PC-3 (cell line): ENCODE measurements at places on chromosomes 6 and 20. TPM values are rescaled to one million over a fixed set of nuclear protein-coding genes. Genes with fewer than 3 reads are reported as not detected.

SLC2A10 gene
- 9.6 and 10.8 TPM in 2 replicates for total RNA-seq

WFDC12 gene
- total RNA-seq, result not detected in 2 replicates

PARD6B gene
- 3.7 and 4.3 TPM in 2 replicates for total RNA-seq

- H3K27me3 ChIP-seq, result no peaks in the 10 kb centered on the region
- no peaks in the 10 kb centered on the region for H3K36me3 ChIP-seq
- no peak for DNase-seq
- H3K27ac ChIP-seq, result no peak overlapping the region
These were observed 189.5 kb downstream of the IBTK start for GRCh38 chr6:82057846-82058554.

GRCh38 chr6:72987301-72987700, 238.0 kb downstream of the KHDC1L start:
- H3K4me3 ChIP-seq, result no peak overlapping the region
- H3K36me3 ChIP-seq, result no peaks in the 10 kb centered on the region
- no peak overlapping the region for H3K27ac ChIP-seq
- no peak for DNase-seq
- no peaks in the 10 kb centered on the region for H3K4me1 ChIP-seq
- no peaks in the 10 kb centered on the region for H3K27me3 ChIP-seq

- DNase-seq, result no peak
- H3K27me3 ChIP-seq, result no peaks in the 10 kb centered on the region
- H3K4me1 ChIP-seq, result 0 out of 2 replicates have a peak, but pooled peaks cover 4% of the 10 kb centered on the region
- H3K36me3 ChIP-seq, result no peaks in the 10 kb centered on the region
- H3K27ac ChIP-seq, result no peak overlapping the region
These were observed 16.0 kb downstream of the MARCKS start for GRCh38 chr6:113873043-113873667.

DNA sequence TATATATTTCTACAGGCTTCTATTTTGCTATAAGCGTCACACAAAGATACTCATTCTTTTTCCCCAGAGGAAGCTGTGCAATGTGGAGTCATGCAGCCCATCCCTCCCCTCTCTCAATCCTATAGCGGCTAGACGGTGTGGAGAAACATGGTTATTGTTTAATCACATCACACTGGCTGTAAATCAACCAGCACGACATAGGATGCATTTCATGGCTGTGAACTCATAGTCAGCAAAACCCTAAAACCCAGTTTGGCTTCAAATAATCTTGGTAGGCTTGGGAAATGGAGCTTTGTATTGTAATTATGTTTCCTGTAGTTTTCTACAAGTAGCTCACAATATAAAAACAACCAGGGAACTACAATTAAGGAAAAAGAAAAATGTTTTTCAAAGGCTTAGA, 16.8 kb downstream of the FOXC1 start:
- DNase-seq, result no peak
- no peak overlapping the region for H3K27ac ChIP-seq
- H3K36me3 ChIP-seq, result no peaks in the 10 kb centered on the region

- no peaks in the 10 kb centered on the region for H3K27me3 ChIP-seq
- H3K27ac ChIP-seq, result no peak overlapping the region
- H3K4me1 ChIP-seq, result peaks cover 6% of the 10 kb centered on the region; the same call in 1 of the 2 replicates
- H3K4me3 ChIP-seq, result no peak overlapping the region
- no peaks in the 10 kb centered on the region for H3K36me3 ChIP-seq
These were observed 14.8 kb downstream of the CYP24A1 start for GRCh38 chr20:54158856-54159418.

DNA sequence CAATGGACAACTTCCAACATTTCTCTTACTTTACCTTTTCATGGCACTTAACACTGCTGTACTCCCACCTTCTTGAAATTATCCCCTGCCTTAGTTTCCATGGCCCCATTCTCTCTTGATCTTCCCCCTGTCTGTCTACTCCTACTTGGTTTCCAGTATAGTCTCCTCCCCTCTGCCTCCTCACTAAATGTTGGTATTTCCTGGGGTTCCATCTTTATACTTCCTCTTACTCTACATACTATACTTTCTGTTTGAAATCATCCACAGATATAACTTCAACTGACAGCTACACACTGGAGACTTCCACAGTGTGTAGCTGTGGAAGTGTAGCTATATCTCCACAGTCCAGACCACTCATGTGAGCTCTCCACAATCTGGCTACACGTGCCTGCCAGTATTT, 13.5 kb downstream of the ZHX3 start:
- peaks cover 4% of the 10 kb centered on the region; the same call in 1 of the 2 replicates for H3K4me1 ChIP-seq
- H3K27me3 ChIP-seq, result no peaks in the 10 kb centered on the region
- no peak overlapping the region for H3K4me3 ChIP-seq
- H3K36me3 ChIP-seq, result no peaks in the 10 kb centered on the region
- H3K27ac ChIP-seq, result no peak overlapping the region

- peak; percentile 47 for DNase-seq
- H3K4me3 ChIP-seq, result no peak overlapping the region
- H3K27me3 ChIP-seq, result no peaks in the 10 kb centered on the region
- no peaks in the 10 kb centered on the region for H3K4me1 ChIP-seq
- no peaks in the 10 kb centered on the region for H3K36me3 ChIP-seq
- H3K27ac ChIP-seq, result no peak overlapping the region
These were observed 52.4 kb downstream of the DOP1A start for GRCh38 chr6:83119742-83120300.

DNA sequence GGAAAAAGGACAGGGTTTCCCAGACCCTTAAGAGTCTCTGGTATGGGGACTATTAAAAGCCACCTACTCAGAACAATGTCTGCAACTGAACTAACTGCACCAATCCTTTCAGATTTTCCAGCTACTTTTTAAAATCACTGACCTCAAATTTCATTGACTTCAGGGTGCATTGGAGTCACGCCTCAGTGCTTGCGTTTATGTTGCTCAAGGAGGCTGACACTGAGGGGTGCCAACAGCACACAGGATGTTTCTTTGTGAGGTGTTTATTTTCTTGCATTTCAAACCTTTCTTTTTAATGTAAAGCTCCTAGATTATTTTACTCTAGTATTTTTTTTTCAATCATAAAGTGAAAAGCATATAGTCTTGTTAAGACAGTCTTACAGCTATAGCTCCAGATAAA, 402.0 kb upstream of the SLC35B3 start:
- no peak overlapping the region for H3K4me3 ChIP-seq
- no peak for DNase-seq
- no peak overlapping the region for H3K27ac ChIP-seq
- no peaks in the 10 kb centered on the region for H3K36me3 ChIP-seq
- H3K27me3 ChIP-seq, result peaks cover 71% of the 10 kb centered on the region

DNA sequence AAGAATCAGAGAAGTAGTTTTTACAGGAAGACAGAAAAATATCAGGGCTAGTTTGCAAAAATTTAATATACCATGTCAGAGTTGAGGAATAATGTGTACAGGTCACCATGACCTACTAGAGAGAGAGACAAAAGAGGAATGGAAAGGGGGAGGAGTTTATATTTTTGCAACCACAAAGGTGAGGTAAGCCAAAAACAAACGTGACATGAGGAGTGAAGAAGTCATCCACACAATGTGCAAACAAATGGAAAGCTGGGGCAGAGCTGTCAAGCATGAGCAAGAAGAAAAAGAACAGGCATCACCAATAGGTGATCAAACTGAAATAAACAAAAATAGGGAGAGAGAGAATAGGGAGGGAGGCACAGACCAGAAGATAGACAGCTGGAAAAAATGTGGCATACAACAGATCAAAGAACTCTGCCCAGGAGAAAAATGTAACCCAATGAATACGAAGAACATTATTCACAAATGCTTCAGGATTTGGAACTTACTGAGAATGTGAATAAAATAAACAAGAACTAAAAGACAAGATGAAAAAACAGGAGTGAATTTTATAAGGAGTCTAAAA, 15.5 kb downstream of the RARS2 start:
- peak; percentile 16 for DNase-seq
- H3K4me3 ChIP-seq, result no peak overlapping the region
- peaks cover 19% of the 10 kb centered on the region for H3K4me1 ChIP-seq
- no peaks in the 10 kb centered on the region for H3K27me3 ChIP-seq

DNA sequence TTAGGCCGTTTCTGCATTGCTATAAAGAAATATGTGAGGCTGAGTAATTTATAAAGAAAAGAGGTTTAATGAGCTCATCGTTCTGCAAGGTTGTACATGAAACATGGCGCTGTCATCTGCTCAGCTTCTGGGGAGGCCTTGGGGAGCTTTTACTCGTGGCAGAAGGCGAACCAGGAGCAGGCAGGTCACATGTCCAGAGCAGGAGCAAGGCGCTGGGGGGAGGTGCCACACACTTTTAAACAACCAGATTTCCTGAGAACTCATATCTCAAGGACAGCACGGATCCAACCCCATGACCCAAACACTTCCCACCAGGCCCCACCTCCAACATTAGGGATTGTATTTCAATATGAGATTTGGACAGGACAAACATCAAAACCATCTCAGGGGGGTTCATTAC, 6.4 kb upstream of the SLC13A3 start:
- no peaks in the 10 kb centered on the region for H3K36me3 ChIP-seq
- H3K4me3 ChIP-seq, result no peak overlapping the region
- H3K27ac ChIP-seq, result no peak overlapping the region
- H3K4me1 ChIP-seq, result no peaks in the 10 kb centered on the region
- no peaks in the 10 kb centered on the region for H3K27me3 ChIP-seq

- H3K36me3 ChIP-seq, result no peaks in the 10 kb centered on the region
- H3K27me3 ChIP-seq, result peaks cover 35% of the 10 kb centered on the region
- peak; percentile 11 for DNase-seq
- no peaks in the 10 kb centered on the region for H3K4me1 ChIP-seq
- no peak overlapping the region for H3K4me3 ChIP-seq
- no peak overlapping the region for H3K27ac ChIP-seq
These were observed 8.5 kb downstream of the HLA-DMB start for GRCh38 chr6:32932132-32932868.

GRCh38 chr6:141653590-141653989, 479.1 kb upstream of the GJE1 start:
- no peak for DNase-seq
- H3K27ac ChIP-seq, result no peak overlapping the region
- no peak overlapping the region for H3K4me3 ChIP-seq
- no peaks in the 10 kb centered on the region for H3K27me3 ChIP-seq
- no peaks in the 10 kb centered on the region for H3K4me1 ChIP-seq
- no peaks in the 10 kb centered on the region for H3K36me3 ChIP-seq
